ENCODE measurements at places on chromosomes 2 and 18. TPM values are rescaled to one million over a fixed set of nuclear protein-coding genes. Genes with fewer than 3 reads are reported as not detected.

Gene SAG
- not detected for total RNA-seq

Gene FSIP2
- total RNA-seq = under 0.01 TPM

Gene DBI
- 222 TPM for total RNA-seq

Gene GATA6
- 89.5 TPM for total RNA-seq

Gene SOWAHC
- total RNA-seq = 14.2 TPM

Gene KCNK3
- 0.09 TPM for total RNA-seq

Gene SCN9A
- 3.0 TPM for total RNA-seq

Gene CPS1
- 12.9 TPM for total RNA-seq

Gene RESP18
- not detected for total RNA-seq

Gene CARF
- total RNA-seq = 8.3 TPM

Gene GNLY
- not detected for total RNA-seq

Gene NLRC4
- not detected for total RNA-seq

Gene CENPA
- 0.23 TPM for total RNA-seq

Gene LYG2
- not detected for total RNA-seq

Gene INHBB
- total RNA-seq = 1.6 TPM

Gene SLC35G4
- not detected for total RNA-seq

Measured in pericardium fibroblast (primary cell).